COLO829 (cell line): ENCODE measurements at places on chromosomes 7 and 10.
A peak's percentile ranks its signal among the peaks of the same experiment; 100 is the strongest.

DNA sequence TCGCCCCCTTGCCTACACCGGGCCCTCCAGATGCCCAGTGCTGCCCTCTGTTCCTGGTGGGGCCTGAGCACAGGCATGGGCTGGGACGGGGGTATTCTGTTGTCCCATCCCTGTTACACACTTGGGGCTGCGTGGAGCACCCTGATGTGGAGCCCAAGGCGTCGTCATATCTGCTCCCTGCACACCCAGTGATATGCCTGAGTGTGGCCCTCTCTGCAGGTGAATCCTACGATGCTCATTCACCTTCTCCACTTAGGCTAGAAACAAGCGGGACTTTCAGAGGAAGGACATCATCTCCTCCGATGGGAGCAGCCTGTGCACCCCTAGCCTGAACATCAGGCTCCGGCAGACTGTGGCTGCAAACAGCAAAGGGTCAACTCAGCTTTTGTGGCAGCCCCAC is 91.0 kb upstream of the NPTX2 start:
- DNase-seq = no peak

DNA sequence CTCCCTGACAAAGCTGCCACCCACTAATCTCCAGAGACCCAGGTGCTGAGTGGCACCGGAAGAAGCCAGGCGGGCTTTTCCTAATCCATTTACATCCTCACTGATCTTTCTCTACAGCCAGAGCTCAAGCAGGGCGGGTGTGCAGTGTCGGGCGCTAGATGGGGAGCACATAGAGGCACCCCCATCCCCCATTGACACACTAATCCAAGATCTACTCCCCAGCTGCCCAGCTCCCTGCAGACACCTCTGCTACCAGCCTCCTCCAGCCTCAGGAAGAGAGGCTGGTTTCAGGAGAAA is 22.2 kb downstream of the FRMPD2 start:
- DNase-seq = no peak

GRCh38 chr10:48462482-48463020 is 142.3 kb downstream of the ARHGAP22 start:
- DNase-seq = no peak

- no peak for DNase-seq
Measured at GRCh38 chr7:43585562-43585961, 2.7 kb downstream of the STK17A start.

DNA sequence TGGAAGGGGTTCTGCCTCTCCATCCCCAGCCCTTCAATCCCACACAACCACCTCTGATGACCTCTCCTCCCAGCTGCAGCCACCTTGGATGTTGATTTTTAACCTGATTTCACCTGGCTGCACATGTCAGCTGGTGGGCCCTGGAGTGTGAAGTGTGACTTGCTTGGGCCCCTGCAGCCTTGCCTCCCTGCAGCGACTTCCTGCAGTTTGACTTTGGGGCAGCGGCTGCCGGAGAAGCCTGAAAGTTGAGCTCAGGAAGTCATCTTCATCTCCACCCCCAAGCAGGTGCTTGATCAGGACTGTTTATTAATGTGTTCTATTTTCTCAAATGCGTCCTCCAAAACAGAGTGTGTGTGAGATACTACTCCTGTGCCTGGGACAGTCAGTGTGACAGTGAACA is 675.2 kb upstream of the GALNT17 start:
- DNase-seq = no peak

GRCh38 chr10:1216574-1217236 is 160.5 kb downstream of the WDR37 start:
- DNase-seq = no peak

DNA sequence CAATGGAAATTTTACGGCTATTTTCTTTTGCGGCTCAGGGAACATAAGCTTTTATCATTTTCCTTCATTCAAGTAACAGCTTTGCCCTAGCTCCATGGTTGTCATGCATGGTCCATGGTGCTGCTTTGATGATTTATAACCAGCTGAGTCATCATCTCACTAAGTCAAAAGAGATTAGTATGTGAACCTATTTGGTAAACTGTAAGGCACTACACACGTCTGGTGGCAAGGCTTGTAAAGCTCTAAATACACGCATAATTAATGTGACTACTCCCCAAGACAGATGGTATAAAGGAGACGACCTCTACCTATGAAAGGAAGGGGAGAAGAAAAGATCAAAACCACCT is 340.2 kb downstream of the KCNMA1 start:
- DNase-seq = no peak

- DNase-seq = no peak
Measured at GRCh38 chr10:35659456-35659855, 17.4 kb upstream of the FZD8 start.

- DNase-seq = no peak
Measured at GRCh38 chr10:3812141-3812540, 27.1 kb upstream of the KLF6 start.

GRCh38 chr7:50307368-50308032 is 3.0 kb downstream of the IKZF1 start:
- DNase-seq = no peak

GRCh38 chr10:11782793-11783557 is 40.2 kb upstream of the PROSER2 start:
- peak; percentile 60 for DNase-seq

GRCh38 chr10:95394161-95394880 is 103.5 kb upstream of the PDLIM1 start:
- no peak for DNase-seq

GRCh38 chr7:142908290-142908689 is 22.7 kb upstream of the TRPV6 start:
- DNase-seq = no peak

GRCh38 chr7:98178762-98179490 is 32.3 kb upstream of the BHLHA15 start:
- no peak for DNase-seq

- DNase-seq = peak; percentile 72
Measured at GRCh38 chr7:90298145-90299038, 22.7 kb downstream of the FAM237B start.

DNA sequence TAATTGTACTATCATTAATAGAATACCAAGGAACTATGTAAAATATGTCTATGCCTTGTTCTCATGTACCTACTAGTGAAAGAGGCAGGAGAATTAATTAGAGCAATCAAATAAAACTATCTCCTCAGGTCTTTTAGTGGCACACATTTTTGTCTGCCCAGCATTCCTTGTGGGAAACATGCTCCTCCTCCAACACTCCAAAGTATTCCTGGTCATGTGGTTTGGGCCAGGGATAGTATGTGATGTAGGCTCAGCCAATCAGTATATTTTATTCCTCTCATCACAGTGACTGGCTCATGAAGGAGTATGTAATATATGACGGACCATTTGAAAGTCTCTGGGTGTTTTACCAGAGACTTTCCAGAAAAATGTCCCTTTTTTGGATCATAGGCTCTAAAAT is 16.7 kb upstream of the SYPL1 start:
- no peak for DNase-seq

DNA sequence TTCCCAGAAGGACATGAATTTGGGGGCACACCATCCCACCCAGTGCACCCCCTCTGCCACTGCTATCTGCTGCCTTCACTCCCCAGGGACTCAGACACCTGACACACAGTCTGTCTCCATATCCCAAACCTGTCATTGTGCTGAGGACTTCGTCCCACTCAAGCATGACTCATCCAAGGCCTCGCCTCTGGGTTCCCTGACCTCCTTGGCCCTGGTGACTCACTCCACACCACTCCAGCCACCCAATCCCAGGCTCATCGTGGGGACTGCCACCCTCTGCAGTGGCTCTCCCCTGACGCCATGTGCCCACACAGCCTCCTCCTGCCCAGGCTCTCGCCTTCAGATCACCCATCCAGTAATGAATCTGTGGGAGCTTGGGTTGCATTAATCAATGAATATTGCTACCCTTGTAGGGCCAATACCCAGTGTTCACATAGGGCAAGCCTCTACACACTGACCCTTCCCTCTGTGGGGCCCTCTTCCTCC is 6.6 kb upstream of the INSIG1 start:
- DNase-seq = peak; percentile 28

GRCh38 chr7:158539711-158540146 is 47.9 kb downstream of the PTPRN2 start:
- DNase-seq = no peak

GRCh38 chr7:50684011-50684712 is 98.5 kb downstream of the GRB10 start:
- no peak for DNase-seq

DNA sequence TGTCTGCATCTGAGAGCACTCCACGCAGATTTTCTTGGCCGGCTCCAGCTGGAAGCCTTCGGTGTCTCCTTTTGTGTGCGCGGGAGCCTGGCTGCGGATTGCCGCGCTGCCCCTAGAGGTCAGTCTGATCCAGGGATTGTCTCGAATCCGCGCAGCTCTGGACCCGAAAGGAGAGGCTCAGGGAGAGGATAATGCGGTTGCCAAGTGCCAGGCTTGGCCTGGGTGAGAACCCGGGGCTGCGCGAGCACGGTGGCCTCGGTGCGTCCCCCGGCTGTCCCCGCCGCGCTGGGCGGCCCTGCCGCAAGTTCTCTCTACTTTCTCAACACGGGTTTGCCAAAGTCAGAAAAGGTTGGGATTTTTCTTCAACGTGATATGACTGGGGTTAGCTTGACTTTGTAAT is 140.9 kb downstream of the ADCYAP1R1 start:
- peak; percentile 49 for DNase-seq

DNA sequence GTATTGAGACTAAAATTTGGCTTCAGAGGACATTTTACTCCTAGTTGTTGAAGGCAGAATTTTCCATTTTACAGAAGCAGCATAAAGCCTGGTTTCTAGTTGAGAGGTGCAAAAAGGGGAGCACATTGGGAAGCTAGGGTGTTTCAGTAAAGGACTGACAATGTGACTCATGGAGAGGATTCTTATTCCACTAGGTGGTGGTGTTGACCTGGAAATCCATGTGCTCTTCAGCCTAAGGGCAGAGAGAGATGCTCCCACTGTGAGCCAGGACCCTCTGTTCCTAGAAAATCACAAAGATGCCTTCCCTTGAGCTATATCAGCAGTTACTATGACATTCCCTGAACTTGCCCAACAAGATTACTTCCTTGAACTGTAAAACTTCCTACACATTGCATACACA is 687.8 kb downstream of the IPMK start:
- DNase-seq = no peak

- DNase-seq = no peak
Measured at GRCh38 chr7:44647981-44648714, 41.7 kb downstream of the OGDH start.

DNA sequence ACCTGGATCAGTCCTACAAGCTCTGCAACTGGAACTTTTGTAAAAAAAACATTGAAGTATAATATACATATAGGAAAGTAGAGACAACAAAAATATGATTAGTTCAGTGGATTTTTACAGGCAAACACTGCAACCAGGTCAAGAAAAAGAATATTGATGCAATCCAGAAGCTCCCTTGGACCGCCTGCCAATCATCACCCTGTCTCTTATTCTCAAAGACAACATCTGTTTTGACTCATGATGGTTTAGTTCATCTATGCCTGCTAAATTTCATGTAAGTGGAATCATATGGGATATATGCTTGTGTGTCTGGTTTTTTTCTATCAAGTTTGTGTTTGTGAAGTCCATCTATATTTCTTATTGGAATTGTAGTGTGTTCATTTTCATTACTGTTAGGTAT is 7.7 kb upstream of the HYCC1 start:
- no peak for DNase-seq

DNA sequence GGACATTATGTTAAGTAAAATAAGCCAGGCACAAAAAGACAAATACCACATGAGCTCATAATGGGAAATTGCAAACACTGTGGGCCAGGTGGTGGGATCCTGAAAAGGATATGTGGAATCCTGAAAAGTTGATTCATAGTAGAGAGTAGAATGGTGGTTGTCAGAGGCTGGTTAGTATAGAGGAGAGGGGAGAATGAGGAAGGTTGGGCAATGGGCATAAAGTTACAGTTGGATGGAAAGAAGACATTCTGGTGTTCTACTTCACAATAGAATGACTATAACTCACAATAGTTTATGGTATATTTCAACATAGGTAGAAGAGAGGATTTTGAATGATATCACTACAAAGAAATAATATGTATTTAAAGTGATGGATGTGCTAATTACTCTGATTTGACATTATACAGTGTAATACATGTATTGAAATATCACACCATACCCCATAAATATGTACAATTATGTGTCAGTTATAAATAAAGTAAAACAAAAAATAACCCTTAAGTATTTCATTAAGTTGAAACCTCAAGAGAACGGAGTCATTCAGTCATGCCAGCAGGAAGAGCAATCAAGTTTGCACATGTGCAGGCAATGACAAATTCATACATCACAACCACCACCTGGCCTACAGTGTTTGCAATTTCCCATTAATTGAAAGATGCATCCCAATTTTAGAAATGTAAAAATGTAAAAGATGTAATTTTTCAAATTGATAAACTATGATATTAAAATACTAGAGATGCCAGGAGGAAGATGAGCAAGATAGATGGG is 156.7 kb downstream of the MAGI2 start:
- DNase-seq = no peak

- no peak for DNase-seq
Measured at GRCh38 chr10:4843525-4844180, 17.6 kb downstream of the AKR1E2 start.

DNA sequence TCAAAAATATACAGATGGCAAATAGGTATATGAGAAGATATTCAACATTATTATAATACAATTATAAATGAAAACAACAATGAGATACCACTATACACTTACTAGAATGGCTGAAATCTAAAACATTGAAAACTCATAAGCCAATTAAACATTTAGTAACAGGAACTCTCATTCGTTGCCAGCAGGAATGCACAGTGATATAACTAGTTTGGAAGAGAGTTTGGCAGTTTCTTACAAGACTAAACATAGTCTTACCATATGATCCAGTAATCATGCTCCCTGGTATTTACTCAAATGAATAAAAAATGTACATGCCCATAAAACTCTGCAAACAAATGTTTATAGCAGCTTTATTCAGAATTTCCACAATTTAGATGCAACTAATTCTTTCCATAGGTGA is 476.2 kb upstream of the COBL start:
- no peak for DNase-seq

DNA sequence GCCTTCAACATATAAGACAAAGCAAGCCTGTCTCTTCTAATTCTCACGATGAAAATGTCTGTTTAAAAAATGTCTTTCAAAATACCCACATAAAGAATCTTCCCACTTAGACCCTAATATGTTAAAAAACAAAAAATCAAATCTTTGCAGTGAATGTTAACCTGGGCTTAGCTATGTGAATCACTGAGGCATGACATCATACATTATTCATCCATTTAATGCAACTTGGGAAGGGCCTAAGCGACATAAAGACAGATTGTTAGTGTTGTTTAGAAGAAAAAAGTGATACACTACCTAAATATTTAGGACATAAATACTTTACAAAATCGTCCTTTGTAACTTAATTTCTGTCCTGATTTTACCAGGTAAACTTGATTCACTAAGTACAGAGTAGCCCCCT is 648.5 kb upstream of the NRP1 start:
- DNase-seq = no peak

- DNase-seq = no peak
Measured at GRCh38 chr7:68725843-68726785, 872.2 kb upstream of the AUTS2 start.

GRCh38 chr7:34657632-34658268 is at the start of gene NPSR1:
TSS of gene NPSR1 (plus strand) at chr7:34658218. CDS start at chr7:34658413, 195 bp downstream.
- DNase-seq = no peak

- DNase-seq = no peak
Measured at GRCh38 chr10:72910705-72911104, 17.2 kb downstream of the OIT3 start.
